ENCODE measurements at places on chromosomes 7 and 10. TPM values are rescaled to one million over a fixed set of nuclear protein-coding genes. Genes with fewer than 3 reads are reported as not detected.

CALML5 gene
- total RNA-seq, result not detected

SHTN1 gene
- 10.0 TPM for total RNA-seq

SLC16A12 gene
- total RNA-seq, result not detected

AFAP1L2 gene
- 73.6 TPM for total RNA-seq

NOLC1 gene
- total RNA-seq, result 111 TPM

DOCK4 gene
- 15.3 TPM for total RNA-seq

TMEM213 gene
- not detected for total RNA-seq

SPDYE1 gene
- not detected for total RNA-seq

- DNase-seq, result no peak
These were observed 81.3 kb upstream of the CXCL12 start for GRCh38 chr10:44466236-44466635.

DNA sequence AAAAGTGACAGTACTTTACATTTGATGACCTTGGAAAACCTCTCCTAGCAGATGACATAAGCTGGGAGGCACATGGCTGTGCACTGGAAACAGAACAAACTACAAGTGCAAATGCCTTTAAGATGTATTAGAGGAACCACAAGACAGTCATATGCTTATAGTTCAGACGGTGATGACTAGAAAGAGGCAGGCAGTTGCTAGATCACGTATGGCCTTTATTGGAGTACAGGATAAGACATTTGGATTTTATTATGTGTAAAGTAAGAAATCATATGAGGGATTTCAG, 290.0 kb downstream of the SORCS1 start:
- DNase-seq, result no peak

DNA sequence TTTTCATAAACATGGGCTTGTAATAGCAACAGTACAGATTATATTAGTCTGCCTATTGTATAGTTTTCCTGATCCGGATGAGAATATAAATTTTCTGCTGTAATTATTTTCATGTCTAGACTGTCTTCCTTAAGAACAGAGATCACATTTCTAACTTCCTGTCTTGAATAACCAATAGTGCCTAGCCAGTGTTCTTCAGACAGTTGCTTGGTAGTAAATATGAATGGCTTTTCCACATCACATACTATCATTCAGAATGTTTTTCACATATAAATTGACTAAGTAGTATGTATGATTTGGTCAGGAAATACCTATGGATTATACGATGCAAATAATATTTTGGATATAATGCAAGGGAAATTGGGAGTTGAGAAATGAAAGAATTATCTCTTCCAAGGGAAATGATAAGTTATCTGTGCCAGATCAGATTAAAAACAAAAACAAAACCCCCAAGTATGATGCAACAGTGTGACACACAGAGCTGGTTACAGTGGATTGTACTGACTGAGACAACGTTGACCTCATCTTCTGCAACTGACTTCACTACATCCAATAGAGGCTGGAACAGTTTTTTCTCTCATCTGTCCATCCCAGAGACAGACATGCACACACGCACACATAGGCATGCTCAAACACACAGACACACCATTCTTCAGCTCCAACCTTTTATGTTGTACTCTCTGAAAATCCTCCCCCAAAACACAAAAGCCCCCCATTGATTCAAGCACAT, 16.4 kb downstream of the ITGA8 start:
- no peak for DNase-seq

DNA sequence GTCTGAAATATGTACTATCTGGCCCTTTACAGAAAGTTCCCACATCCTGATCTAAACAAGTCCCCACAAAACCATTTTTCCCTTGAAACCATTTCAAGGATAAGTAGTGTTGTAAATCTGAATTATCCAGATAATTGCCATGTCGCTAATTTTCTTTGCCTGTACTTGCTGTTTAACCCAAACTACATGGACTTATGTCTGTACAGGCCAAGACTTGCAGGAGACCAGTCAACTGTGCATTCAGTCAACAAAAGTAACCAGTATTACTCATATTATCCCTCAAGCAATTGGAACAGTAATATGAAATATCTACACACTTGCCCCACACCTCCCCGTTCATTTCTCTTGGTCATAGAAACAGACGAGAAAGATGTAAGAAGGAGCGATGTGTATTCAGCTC, 347.8 kb upstream of the NFE2L3 start:
- DNase-seq, result no peak

- DNase-seq, result no peak
These were observed 787.4 kb downstream of the PHTF2 start for GRCh38 chr7:78585980-78586379.

- DNase-seq, result no peak
These were observed 12.4 kb upstream of the SERPINE1 start for GRCh38 chr7:101114492-101114891.

- no peak for DNase-seq
These were observed 55.4 kb upstream of the MSRB2 start for GRCh38 chr10:23040002-23040401.

DNA sequence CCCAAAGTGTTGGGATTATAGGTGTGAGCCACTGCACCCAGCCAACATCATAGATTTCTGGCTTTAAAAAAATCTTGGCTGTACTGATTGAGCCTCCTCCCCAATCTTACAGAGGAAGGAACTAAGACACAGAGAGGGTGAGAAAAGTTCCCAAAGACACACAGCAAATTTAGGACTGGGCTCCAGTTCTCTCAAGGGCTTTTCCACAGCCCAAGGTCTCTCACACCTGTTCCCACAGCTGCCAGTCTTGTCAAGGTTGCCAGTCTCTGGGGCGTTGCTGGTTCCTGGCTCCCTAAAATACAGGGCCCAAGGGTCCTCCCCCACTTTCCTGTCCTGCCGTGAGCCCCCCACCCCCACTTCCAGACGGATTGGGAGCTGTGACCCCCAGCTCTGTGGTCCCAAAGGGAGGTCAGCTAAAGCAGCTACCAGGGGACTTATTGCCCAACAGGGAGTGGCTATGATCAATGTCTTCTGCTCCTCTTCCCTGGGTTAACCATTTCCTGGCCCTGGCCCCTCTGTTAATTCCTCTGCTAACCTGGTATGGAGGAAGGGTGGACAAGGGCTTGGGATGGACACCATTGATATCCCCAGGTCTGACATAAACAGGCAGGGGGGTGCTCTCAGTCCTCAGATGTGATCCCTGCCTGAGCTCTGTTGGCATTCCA, 3.1 kb upstream of the ZAN start:
- no peak for DNase-seq

- DNase-seq, result no peak
These were observed 282.0 kb upstream of the ETV1 start for GRCh38 chr7:14271441-14271840.

- no peak for DNase-seq
These were observed 79.9 kb upstream of the GNA12 start for GRCh38 chr7:2923886-2924574.

GRCh38 chr10:120632942-120633341, 175.9 kb downstream of the PLPP4 start:
- no peak for DNase-seq

- DNase-seq, result no peak
These were observed 51.2 kb downstream of the PDK4 start for GRCh38 chr7:95545007-95545615.

GRCh38 chr10:7547206-7547605, 119.6 kb downstream of the ITIH5 start:
- no peak for DNase-seq

GRCh38 chr10:72257051-72257892, 16.5 kb upstream of the DDIT4 start:
- DNase-seq, result no peak

DNA sequence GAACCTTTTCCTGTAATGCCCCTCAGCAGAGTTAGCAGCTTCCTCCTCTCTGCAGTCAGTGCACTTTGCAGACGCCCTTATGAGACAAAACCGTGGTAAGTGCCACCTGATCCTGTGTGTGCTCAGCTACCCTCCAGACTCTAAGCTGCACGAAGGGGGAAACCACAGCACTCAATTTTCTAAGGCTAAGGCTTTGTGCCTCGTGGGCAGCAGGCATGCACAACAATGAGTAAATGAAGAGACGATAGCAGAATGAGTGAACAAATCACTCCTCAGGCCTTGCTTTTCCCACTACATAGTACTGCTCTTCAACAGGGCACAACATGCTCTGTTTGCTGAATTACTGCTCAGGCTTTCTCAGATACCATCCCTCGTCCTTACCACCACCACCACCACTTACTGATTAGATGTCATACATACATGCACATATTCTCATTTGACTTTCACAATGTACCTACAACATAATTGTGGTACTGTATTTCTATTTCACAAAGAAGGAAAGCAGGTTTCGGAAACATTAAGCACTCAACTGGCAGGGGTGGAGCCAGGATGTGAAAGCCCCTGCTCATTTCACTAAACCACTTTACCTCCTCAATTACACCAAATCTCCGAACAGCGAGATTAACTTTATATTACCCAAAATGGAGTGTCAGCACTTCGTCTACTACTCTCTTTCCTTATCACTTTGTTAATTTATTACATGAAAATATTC, 85.4 kb downstream of the ICA1 start:
- DNase-seq, result no peak

DNA sequence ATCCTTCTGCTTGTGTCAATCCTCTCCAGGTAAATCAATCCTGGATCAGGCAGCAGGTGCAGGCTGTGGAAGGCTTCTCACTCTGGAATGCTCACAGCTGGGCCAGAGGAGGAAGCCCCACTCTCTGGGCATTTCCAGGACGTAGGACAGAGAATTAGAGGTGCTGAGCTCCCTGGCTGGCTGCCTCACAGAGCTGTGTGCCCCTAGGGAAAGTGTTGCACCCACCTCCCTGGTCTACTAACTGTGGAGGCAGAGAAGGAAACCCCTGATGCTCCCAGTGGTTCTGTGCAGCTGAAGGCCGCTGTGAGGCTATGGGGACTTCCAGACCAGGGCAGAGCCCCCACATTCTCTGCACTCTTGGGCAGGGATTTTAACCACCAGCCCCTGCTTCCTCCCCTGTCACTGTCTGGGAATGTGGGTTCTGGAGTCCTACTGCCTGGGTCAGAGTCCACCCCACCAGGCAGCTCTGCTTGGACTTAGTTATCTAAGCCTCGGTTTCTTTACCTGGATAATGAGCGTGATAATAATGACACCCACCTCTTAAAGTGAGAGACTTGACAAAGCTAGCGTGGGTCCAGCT, 73.5 kb upstream of the EEPD1 start:
- no peak for DNase-seq

DNA sequence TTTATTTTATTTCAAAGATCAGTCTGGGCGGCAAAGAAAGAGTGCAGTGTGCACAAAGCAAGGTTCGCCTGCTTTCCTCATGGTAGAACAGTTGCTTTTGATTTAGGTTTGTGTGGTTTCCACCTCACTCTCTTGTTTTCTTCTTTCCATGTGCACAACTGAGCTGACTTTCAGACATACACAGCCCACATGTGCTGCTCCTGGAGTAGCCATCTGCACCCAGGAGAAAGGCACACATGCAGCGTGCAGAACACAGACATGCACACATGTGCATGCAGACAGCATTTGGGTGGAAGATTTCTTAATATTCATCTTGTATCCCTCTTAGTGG, 302.1 kb downstream of the FZD1 start:
- DNase-seq, result no peak
